ENCODE measurements at places on chromosomes 13 and 19.

- no peak for DNase-seq
Observed at GRCh38 chr19:34692549-34692948, 15.1 kb downstream of the ZNF302 start.

DNA sequence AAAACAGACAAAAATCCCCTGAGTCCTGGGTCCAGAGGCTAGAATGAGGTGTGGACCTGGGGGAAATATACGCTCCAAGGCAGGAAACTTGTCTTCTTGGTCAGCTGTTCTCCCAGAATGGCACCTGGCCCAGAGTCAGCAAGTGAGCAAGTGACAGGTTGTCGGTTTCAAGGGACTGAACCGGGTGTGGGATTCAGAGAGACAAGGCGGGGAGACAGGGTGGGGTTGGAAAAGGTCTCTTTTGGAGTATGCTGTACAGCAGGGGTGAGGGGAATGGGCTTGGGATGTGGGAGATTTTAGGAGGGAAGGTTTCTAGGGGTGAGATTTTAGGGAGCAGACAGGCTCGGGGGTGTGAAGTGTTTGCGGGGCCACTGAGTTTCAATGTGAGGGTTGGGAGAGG, 83.3 kb downstream of the RYR1 start:
- no peak for DNase-seq

DNA sequence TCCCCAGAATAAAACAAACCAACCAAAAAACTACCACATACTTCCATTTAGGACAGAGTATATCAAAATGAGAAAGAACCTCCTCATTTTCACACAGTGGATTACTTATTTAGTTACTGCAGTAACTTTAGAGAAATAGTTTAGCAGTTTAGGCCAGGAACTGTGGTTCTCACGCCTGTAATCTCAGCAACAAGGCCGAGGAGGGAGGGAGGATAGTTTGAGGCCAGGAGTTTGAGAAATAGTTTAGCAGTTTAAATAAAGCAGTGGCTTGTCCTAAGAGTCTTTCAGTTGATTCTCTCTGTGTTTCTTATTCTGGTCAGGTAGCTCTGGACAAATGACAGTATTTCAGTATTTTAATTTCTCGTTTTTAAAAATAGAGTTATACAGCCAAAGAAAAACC, 9.4 kb downstream of the HMGB1 start:
- DNase-seq: no peak

- no peak for DNase-seq
Observed at GRCh38 chr13:30908416-30908980, 2.4 kb downstream of the MEDAG start.

DNA sequence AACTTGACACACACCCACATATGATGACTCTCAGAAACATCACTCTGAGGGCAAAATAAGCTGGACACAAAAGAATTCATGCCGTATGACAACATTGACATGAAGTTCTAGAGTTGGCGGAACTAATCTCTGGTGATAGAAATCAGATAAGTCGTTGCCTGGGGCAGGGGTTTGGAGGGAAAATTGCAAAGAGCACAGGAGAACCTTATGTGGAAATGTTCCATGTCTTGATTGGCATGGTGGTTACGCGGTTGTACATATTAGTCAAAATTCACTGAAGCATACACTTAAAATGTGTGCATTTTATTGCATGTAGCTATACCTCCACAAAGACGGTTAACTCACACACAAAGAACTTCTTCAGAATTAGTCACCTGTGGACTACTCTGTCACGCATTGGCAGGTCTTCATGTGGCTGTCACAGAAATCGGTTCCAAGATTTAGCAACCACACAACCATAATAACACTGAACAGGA, 137.8 kb upstream of the GJB6 start:
- no peak for DNase-seq
